ENCODE measurements at places on chromosomes 5 and 9. TPM values are rescaled to one million over a fixed set of nuclear protein-coding genes. Genes with fewer than 3 reads are reported as not detected.

DNA sequence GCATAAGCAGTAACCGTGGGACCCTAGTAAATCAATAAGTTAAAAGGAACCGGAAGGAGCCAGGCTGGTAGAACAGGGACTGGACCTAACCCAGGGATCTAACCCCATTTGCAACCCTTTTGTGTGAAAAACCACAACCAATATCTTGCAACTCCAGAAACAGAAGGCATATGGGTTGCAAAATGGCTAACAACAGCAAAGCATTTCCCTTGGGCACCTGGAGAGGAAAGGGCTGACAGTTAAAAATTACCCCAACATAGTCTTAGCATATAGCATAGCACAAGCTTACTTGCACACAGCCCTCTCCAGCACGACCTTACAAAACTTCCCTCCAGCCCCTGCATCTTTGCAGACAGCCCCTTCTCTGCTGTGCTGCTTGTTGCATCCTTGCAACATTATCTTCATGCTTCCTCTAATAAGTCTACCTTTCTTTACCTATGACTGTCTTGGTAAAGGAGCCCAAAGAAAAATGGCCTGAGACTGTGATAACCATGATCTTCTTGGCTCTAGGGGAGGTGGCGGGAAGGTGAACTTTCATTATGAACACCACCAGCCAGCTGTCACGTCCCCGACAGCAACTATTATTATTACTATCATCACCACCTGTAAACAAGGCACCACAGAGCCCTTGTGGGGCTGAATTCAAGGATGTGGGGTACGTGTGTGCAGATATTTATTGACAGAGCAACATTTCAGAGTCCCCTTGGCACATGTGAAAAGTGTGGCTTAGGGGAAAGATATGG, 49.8 kb downstream of the PRRC1 start:
- no peak for DNase-seq

DNA sequence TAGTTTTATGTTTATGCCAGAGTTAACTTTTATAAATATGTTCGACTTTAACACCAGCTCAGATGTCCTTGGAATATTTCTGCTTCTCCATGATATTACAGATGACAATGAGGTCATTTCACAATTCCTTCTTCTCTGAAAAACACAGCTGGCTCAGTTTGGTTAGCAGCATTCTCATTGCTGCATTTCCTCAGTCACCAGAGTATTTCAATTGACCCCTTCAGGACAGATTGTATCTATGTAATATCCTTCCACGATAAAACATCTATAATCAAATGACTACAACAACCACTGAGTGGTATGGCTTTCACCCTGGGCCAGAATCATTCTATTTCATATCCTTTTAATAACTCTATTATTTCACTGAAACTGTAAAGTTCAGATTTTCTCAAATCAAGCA, 148.7 kb downstream of the OXCT1 start:
- no peak for DNase-seq

- DNase-seq: no peak
Observed at GRCh38 chr5:1655496-1656270, 131.9 kb upstream of the LPCAT1 start.

DNA sequence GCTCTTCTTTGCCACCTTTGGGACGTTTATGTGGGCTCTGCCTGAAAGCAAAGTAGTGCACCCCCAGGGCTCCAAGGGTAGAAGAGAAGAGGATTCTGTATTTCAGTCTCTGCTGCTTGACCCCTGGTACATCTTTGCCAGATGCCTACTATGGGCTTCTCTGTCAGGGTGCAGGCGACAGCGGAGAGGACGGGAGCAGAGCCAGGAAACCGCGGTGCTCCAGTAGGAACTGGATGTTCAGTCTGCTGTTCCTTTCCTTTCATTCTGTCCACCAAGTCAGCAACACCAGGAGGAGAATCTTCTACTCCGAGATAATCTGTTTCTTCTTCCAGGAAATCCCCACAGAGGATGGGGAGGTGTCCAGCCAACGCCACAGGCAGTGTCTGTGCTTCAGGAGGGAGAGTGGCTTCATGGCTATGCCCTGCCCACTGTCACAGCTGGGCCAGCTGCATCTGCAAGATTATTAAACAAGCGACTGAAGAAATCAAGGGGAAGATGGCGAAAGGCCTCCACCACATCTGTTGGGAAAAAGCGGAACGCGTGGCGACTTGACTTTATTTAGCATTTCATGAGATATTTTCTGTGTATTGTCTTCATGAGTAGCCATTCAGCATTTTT, 398.3 kb downstream of the IRX1 start:
- DNase-seq: no peak

DNA sequence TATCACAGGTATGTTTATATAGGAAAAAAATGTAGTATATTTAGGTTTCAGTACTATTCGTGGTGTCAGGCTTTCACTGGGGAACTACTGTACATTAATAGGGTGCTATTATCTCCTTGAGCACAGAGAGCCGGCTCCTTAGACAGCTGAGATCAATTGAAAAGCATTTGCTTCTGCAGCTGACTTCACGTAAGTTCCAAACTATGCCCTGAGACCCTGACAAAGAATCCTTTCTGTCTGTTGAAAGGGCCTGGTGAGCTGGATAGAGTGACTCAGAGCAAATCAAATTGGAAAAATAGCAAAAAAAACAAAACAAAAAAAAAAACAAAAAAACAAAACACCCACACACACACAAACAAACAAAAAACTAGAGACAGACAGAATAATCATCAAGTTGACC, 652.0 kb downstream of the MTRR start:
- no peak for DNase-seq

- DNase-seq: no peak
Observed at GRCh38 chr5:35668794-35669193, 51.1 kb downstream of the SPEF2 start.

- DNase-seq: no peak
Observed at GRCh38 chr5:136198453-136198852, 5.5 kb upstream of the SMIM32 start.

- DNase-seq: no peak
Observed at GRCh38 chr5:6715758-6716628, 2.8 kb downstream of the TENT4A start.

DNA sequence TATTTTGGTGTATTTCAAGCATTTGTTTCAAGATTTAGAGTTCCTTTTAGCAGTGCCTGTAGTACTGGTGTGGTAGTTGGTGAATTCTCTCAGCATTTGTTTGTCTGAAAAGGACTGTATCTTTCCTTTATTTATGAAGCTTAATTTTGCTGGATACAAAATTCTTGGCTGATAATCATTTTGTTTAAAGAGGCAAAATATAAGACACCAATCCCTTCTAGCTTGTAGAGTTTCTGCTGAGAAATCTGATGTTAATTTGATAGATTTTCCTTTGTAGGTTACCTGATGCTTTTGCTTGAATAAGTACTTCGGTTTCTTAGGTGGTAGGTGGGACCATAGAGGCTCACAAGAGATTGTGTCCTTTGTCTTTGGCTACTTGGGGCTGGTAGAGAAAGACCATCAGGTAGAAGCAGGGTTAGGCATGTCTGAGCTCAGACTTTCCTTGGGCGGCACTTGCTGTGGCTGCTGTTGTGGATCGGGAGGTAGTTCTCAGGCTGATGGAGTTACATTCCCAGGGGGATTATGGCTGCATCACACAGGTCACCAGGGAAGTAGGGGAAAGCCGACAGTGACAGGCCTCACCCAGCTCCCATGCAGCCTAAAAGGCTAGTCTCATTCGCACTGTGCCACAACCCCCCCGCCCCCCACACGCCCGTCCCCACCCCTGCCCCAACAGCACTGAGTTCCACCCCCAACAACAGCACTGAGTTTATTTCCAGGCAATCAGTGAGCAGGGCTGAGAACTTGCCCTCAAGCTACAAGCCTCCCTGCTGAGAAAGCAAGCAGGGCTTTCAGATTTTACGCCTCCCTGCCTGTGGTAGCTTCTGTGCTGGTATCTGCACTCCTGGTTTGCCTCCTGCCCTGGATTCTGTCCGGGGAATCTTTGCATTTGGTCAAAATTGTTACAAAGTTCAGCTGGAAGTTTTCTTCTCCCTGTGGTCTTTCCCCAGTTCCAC, 127.1 kb upstream of the GLRA1 start:
- no peak for DNase-seq

LCN10 gene
- 5.6 TPM for polyA plus RNA-seq

GLRA1 gene
- not detected for polyA plus RNA-seq

ANKRD33B gene
- 2.5 TPM for polyA plus RNA-seq

Measured in hindlimb muscle (tissue), 1 donor.